Lower leg skin (tissue), 4 donors: ENCODE measurements at places on chromosomes 2 and 18. TPM values are rescaled to one million over a fixed set of nuclear protein-coding genes. Genes with fewer than 3 reads are reported as not detected.
A peak's percentile ranks its signal among the peaks of the same experiment; 100 is the strongest.

TTN gene
- 0.79 TPM for total RNA-seq

CPS1 gene
- 6.7 TPM for total RNA-seq

DYSF gene
- 2.5 TPM for total RNA-seq

YES1 gene
- total RNA-seq = 62.3 TPM

CIB4 gene
- total RNA-seq = not detected

IL36A gene
- total RNA-seq = not detected

BOLL gene
- not detected for total RNA-seq

MPV17 gene
- total RNA-seq = 34.3 TPM

EFEMP1 gene
- 91.0 TPM for total RNA-seq

DLX2 gene
- 0.19 TPM for total RNA-seq

DNA sequence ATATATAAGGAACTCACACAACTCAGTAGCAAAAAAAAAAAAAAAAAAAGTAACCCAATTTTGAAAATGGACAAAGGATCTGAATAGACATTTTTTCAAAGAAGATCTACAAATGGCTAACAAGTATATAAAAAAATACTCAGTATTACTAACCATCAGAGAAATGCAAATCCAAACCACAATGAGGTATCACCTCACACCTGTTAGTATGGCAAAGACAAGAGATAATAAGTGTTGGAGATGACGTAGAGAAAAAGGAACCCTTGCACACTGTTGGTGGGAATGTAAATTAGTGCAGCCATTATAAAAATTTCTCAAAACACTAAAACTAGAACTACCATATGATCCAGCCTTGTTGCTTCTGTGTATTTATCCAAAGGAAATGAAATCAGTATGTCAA is 5.8 kb upstream of the CNDP1 start:
- DNase-seq = no peak

GRCh38 chr2:211534632-211535031 is 978.2 kb downstream of the CPS1 start:
- no peak for DNase-seq

DNA sequence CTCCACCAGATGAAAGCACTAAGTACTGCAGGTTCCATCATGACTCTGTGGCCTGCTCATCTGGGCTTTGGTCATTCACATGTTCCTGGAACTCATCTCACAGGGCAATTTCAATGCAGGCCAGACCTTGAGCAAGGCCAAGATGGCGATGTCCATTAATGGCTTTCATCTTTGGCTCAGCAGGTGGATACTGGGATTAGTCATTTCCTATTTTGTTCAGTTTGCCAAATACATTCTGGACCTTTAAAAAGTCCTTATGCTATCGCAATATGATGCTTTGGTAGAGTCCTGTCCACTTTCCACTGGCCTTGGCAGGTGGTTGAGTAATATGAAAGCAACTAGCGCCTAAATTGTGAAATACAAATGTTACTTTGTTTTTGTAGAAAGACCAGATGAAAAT is 170.1 kb upstream of the REV1 start:
- peak; percentile 78 for DNase-seq

GRCh38 chr2:108239786-108240185 is at the start of gene SULT1C3:
Gene SULT1C3, plus strand, starts transcription at chr2:108239968. Its CDS starts 7,227 bp downstream, at chr2:108247195.
- no peak for DNase-seq

- DNase-seq = no peak
Measured at GRCh38 chr18:13077473-13077872, 86.3 kb downstream of the CEP192 start.

- DNase-seq = no peak
Measured at GRCh38 chr2:41580806-41581205, 467.0 kb upstream of the PKDCC start.

- no peak for DNase-seq
Measured at GRCh38 chr2:209872675-209873074, 101.0 kb downstream of the UNC80 start.

- no peak for DNase-seq
Measured at GRCh38 chr2:237351796-237352195, 62.2 kb downstream of the COL6A3 start.

GRCh38 chr2:237315170-237315828 is 98.7 kb downstream of the COL6A3 start:
- DNase-seq = peak; percentile 84

DNA sequence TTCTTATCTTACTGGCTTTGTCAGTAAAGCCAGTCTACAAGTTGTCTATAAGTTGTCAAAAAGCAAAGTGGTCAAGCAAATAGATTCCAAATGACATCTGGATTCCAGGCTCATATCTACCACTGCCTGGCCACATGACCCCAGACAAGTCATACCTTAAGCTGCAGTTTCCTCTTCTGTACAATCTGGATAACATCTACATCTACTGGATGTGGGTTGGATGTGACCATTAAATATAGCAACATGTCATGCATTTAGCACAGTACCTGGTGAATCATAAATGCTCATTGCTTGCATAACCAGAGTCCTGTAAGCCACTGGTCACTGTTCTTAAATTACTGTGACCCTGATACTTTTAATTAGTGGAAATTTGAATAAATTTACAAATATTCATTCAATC is 16.8 kb downstream of the COBLL1 start:
- no peak for DNase-seq

DNA sequence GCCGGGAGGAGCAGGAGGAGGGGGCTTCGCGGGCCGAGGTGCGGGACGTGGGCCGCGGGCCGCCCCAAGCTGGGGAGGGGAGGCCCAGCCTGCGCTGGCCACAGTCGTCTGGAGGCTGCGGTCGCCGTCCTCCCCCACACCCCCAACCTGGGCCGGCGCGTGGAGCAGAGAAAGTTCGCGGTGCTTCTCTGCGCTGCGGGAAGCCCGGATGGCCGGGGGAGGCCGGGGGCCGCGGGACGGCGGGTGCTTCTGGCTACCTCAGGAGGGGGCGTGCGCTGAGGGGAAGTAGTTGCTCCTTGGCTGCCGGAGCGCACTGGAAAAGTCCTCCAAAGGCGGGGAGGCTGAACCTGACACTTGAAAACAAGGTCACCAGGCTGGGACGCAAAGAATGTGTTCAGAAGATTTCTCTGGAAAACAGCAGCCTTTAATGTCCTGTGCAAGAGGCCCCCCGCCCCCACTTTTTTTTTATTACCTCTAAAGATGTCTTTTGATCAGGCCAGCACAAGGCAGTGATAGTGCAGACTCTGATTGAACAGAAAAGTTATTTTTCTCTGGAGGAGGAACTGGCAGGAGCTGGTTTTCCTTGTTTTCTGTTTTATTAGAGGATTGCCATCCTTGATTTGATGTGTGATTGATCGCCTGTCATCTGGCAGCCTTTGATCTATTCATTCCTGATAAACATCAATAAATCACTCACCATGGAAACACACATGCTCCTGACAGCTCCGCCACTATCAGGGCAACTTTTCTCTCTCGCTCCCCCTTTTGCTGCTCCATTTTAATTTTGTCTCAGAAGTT is 1.6 kb downstream of the TSHZ1 start:
- no peak for DNase-seq

DNA sequence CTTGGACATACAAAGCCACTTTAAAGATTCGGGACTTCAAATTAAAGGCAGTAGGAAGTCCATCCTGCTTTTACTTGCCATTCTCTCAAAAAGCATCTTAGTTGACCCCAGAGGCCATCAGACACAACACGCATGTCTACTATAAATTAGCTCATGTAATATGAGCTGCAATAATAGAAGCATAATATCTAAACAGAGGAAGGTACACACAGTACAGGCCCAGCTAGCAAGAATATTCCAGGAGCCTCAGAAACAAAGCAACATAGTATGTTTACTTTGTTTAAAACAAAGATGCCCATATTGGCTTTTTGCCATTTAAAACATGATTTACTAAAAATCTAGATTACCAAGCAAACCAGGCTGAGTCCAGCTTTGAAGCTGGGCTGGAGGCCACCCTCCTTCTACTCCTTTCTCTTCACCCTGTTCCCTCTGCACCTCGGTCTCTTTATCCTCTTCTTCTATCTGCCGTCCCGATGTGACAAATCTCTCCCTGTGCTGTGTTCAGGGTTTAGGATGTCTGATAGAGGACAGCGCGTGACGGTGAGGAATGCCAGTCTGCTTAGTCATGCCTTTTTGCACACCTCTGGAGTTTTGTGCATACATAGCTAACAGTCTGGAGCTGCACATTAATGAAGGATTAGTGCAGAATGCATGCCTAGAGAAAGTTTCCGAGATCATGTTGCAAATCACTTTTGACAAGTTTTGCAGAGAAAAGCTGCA is 28.2 kb downstream of the DTNA start:
- no peak for DNase-seq

DNA sequence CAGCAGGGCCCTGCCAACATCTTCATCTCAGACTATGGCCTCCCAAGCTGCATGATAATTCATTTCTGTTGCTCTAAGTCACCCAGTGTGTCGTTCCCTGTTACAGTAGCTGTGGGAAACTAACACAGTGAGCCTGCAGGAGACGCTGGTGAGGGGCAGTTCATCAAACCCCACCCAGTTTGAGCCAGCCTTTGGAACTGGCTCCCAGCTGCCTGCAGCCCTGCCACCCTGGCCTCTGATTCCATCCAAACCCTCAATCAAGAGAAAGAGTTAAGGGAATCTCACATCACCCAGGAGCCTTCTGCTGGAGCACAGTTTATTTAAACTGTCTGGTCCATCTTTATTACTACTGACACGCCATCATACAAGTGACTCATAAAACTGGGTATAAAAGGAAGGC is 64.9 kb upstream of the ZCCHC2 start:
- DNase-seq = peak; percentile 46

GRCh38 chr2:120442541-120442922 is 96.6 kb downstream of the INHBB start:
- DNase-seq = no peak

GRCh38 chr2:239555571-239555905 is 154.7 kb upstream of the HDAC4 start:
- DNase-seq = no peak

GRCh38 chr2:28137221-28137620 is 246.7 kb downstream of the BABAM2 start:
- no peak for DNase-seq

DNA sequence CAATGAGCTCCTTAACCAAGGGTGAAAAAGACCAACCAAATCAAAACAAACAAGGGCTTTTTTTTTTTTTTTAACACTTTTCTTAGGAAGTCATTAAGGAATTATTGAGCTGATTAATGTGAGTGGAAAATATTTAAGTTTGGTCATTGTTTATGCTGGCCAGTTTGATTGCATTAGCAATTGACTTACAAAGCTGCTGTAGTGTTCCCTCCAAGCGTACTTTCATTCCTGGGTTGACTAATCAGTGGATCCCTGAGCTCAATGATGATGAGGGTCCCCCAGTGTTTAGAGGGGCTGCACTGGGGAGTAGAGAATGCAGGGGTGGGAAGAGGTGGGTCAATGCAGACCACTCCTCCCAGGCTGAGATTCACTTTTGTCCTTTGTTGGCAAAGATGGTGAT is 119.3 kb downstream of the PRKCE start:
- DNase-seq = no peak

- peak; percentile 87 for DNase-seq
Measured at GRCh38 chr2:45813003-45813941, 161.8 kb downstream of the PRKCE start.

DNA sequence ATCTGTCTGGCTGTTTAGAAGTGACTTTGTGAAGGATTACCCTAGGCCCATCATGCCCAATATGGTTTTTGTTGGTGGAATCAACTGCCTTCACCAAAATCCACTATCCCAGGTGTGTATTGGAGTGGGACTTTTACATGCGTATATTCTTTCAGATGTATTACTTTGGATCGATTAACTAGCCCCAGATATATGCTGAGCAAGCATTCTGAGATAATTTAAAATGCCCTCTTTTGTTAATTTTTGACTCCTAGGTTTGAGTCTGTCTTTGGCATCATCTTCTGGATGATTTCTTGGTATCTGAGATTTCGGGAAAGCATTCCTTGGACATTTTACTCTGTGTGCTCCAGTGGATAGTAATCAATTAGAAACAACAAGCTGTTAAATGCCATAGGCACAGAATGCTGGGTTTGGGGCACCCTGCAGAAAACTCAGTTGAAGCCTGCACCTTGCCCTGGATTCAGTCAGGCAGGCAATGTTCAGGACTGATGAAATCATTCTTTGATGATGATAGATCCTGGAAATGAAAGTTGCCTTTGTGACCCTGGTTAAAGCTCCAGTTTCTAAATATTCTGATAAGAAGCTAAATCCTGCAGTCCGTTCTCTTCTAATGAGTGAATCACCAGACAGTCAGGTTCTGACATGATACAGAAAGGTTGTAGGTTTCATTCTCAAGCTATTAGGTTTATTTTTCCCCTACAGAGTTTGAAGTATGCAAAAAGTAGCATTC is 1.1 kb downstream of the UGT1A1 start:
- DNase-seq = no peak

- no peak for DNase-seq
Measured at GRCh38 chr2:167626301-167626700, 621.1 kb downstream of the STK39 start.

DNA sequence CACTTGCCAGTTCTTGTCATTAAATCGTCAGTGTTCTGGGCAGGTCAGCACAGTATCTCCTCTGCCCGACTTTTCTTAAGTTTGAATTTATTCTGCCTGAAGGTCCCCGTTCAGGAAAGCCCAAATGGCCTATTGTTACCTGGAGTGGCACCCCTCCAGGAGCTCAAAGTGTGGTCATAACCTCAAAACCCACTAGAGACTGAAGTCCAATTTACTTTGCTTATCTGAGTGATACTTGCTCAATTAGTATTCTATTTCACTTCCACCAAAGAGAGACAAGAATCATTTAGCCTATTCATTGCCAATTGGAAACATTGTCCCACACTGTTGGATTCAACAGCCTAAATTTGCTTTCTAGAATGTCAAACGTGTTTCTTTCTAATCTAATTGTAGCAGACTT is 375.3 kb downstream of the LNPK start:
- DNase-seq = no peak

- no peak for DNase-seq
Measured at GRCh38 chr2:29733965-29734364, 187.4 kb downstream of the ALK start.

GRCh38 chr2:20490300-20491181 is 43.7 kb downstream of the RHOB start:
- peak; percentile 92 for DNase-seq

- DNase-seq = peak; percentile 82
Measured at GRCh38 chr2:232888839-232889529, 18.9 kb downstream of the SNORC start.

GRCh38 chr2:11344956-11345677 is 681 bp upstream of the ROCK2 start:
- DNase-seq = peak; percentile 88

DNA sequence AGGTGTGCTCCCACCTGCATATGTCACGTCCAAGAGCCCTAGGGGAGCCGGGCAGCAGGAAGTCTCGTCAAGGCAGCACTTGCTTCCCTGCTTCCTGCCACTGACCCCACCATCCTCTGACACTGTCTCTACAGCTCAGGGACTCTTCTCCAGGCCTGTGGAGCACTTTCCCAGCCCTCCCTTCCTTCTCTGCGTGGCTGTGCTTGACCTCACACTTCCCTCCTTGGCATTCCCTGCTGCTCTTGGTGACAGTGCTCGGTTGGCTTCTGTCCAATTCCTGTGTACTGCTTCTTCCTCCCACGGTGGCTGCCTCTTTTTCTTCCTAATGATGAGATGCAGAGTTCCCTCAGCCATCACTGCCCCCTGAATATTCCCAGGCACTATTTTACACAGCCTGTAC is 2.8 kb downstream of the CIDEA start:
- no peak for DNase-seq
